ENCODE measurements at places on chromosomes 2 and 18.

GRCh38 chr2:208584378-208584985 lies 177.9 kb downstream of the PTH2R start:
- no peak overlapping the region for H3K4me3 ChIP-seq
- DNase-seq = peak; percentile 25
- H3K36me3 ChIP-seq = no peaks in the 10 kb centered on the region
- H3K4me1 ChIP-seq = peaks cover 10% of the 10 kb centered on the region
- no peak overlapping the region for H3K27ac ChIP-seq
- H3K27me3 ChIP-seq = no peaks in the 10 kb centered on the region

- no peaks in the 10 kb centered on the region for H3K36me3 ChIP-seq
- no peaks in the 10 kb centered on the region for H3K4me1 ChIP-seq
- no peak for DNase-seq
- no peak overlapping the region for H3K27ac ChIP-seq
- H3K4me3 ChIP-seq = no peak overlapping the region
These were observed 64.0 kb downstream of the STPG4 start for GRCh38 chr2:47091118-47091517.

DNA sequence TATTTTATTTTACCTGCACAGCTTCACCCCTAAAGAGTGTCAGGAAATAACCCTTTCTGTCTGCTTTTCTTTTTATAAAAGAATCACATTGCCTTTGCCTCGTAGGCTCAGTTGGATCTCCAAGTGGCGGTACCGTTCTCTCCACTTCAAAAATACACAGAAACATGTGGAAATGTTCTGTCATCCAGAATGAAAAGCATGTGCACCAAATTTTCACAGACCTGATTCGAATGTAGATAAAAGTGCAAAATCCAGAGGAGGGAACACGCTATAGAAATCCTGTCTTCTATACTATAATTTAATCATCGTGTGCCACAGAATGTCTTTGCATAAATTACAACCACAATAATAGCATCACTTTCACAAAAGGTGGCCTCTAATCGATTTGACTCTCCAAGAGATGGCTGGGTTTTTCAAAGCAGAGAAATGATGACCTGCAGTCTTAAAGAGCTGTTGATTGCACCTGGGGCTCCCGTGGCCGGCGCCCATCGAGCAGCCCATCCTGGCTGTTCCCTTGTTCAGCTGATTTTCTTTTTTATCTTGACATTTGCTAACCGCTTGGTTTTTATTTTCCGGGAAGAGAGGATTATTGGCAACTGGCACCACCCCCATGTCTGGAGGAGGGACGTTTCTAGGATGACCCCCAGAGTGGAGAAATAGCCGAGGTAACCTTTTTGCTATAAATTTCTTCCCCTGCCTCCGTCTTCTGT lies 290.2 kb downstream of the SOX11 start:
- DNase-seq = no peak
- H3K36me3 ChIP-seq = no peaks in the 10 kb centered on the region
- peaks cover 61% of the 10 kb centered on the region for H3K4me1 ChIP-seq
- H3K27ac ChIP-seq = peak overlapping the region; percentile 87
- H3K4me3 ChIP-seq = peak overlapping the region; percentile 18

- H3K4me1 ChIP-seq = no peaks in the 10 kb centered on the region
- H3K27me3 ChIP-seq = no peaks in the 10 kb centered on the region
- H3K36me3 ChIP-seq = peaks cover 7% of the 10 kb centered on the region
- DNase-seq = no peak
These were observed 451.0 kb downstream of the RNF144A start for GRCh38 chr2:7368211-7368610.

GRCh38 chr2:170038734-170039133 lies 139.2 kb upstream of the MYO3B start:
- DNase-seq = no peak
- no peaks in the 10 kb centered on the region for H3K36me3 ChIP-seq
- H3K27me3 ChIP-seq = no peaks in the 10 kb centered on the region

- H3K4me1 ChIP-seq = peaks cover 16% of the 10 kb centered on the region
- no peaks in the 10 kb centered on the region for H3K36me3 ChIP-seq
- H3K4me3 ChIP-seq = no peak overlapping the region
- no peaks in the 10 kb centered on the region for H3K27me3 ChIP-seq
These were observed 123.2 kb downstream of the B3GNT2 start for GRCh38 chr2:62319070-62319469.

DNA sequence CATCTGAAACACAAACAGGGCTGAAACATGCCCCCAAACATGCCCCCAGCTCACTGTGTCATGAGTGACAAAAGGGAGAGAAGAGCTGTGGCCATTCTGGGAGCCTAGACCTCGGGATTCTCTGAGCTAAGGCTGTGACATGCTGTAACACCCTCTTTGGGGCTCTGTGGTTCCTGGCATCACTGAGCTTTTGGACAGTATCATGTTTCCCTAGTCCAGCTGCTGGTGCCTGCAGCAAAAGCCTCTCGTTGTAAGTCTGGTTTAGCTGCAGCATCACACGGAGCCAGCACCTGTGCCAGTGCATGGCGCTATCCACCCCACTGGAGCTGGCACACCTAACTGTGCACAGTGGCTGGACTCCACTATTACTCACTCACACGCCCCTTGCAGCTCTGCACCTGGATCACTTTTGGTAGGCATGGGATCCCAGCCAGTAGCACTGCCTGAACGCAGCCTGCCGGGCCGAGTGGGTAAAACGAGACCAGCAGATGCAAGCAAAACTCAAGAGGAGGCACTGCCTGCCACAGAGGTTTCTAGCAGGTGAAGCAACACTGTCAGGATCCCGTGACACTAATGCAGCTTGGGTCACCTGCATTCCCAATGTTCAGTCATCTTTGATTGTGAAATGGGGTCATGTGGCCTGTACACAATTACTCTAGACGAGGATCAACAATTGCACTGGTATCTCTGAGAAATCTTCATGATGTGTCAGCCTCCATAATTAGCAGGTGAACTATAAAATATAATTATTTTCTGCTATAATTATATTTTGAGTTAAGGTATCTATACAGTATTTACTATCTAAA lies 547.2 kb downstream of the ZNF804A start:
- DNase-seq = no peak
- no peaks in the 10 kb centered on the region for H3K27me3 ChIP-seq
- H3K27ac ChIP-seq = no peak overlapping the region
- no peaks in the 10 kb centered on the region for H3K4me1 ChIP-seq
- no peaks in the 10 kb centered on the region for H3K36me3 ChIP-seq

GRCh38 chr18:78738076-78738690 lies 241.4 kb upstream of the SALL3 start:
- no peak overlapping the region for H3K4me3 ChIP-seq
- H3K27ac ChIP-seq = no peak overlapping the region
- no peaks in the 10 kb centered on the region for H3K36me3 ChIP-seq
- no peaks in the 10 kb centered on the region for H3K4me1 ChIP-seq
- DNase-seq = no peak
- H3K27me3 ChIP-seq = no peaks in the 10 kb centered on the region

DNA sequence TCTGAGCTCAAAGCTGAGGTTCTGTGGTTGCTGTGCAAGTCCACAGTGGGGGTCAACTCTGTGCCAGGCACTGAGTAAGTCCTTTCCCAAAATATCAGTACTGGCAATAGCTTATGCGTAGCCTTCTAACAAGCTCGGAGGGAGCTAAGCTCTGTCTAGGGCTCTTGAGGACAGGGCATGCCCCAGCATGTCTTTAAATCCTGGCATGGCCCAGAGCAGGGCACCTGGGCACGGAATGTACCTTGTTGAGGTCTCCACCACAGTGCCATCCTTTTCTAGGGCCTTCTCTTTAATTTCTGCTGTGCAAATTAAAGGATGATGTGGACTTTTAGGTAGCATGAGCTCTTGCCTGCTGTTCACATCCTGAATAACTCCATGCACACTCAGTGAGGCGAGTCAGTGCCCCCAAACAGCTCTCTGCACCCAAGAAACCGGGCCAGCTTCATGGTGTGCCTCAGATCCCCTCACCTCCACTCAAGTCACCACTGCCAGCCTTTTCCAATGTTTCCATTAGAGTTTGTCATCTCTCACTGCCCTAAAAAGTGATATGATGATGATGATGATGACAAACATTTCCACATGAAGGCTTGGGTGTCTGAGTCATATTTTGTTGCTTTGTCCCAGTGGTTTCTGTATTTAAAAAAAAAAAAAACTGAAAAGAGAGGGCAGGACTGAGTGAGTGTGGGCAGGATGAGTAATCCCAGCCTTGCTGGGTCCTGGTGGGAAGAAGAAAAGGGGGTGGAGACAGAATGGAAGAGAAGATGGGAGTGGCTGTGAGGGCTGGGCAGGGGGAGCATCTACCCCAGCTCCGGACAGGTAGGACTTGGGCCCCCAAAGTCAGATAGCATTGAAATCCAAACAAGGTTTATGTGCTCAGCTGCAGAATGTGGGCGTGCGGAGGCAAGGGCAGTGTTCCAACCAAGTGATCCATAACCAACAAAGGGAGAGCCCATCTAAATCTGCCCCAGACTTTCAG lies 78.9 kb downstream of the ZBTB7C start:
- no peak for DNase-seq
- no peaks in the 10 kb centered on the region for H3K27me3 ChIP-seq
- no peaks in the 10 kb centered on the region for H3K36me3 ChIP-seq
- no peak overlapping the region for H3K27ac ChIP-seq

DNA sequence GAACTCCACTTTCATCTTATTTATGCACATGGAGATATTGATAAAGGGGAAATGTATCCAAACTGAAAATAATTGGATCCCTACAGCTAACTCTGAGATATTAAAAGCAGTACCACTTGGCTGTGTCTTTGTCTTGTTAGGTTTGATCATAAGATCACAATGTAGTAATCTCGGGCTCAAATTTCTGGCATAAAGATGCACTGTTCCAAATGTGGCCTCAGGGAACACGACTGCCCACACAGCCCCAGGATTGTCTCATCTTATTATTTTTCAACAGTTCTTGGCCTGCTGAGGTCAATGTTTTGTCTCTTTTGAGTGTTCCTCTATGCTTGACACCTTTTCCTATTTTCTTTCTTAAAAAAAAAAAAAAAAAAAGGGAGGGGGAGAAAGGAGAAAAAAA lies 114.1 kb downstream of the GBX2 start:
- no peak overlapping the region for H3K4me3 ChIP-seq
- peaks cover 49% of the 10 kb centered on the region for H3K4me1 ChIP-seq
- H3K27me3 ChIP-seq = no peaks in the 10 kb centered on the region
- H3K27ac ChIP-seq = no peak overlapping the region
- H3K36me3 ChIP-seq = no peaks in the 10 kb centered on the region
- DNase-seq = no peak

DNA sequence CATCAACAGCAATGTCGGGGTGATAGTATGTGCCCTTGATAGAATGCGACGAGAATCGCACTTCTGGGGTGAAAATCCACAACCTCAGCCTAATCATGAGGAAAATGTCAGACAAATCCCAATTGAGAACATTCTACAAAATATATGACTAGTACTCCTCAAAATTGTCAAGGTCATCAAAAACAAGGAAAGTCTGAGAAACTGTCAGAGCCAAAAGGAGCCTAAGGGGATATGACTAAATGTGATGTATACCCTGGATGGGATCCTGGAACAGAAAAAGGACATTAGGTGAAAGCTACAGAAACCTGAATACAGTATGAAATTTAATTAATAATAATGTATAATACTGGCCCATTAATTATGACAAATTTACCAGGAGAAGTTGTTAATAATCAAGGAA lies 7.6 kb upstream of the CACNB4 start:
- no peaks in the 10 kb centered on the region for H3K36me3 ChIP-seq
- DNase-seq = no peak
- peaks cover 15% of the 10 kb centered on the region for H3K27me3 ChIP-seq
- H3K4me3 ChIP-seq = no peak overlapping the region
- H3K27ac ChIP-seq = no peak overlapping the region

DNA sequence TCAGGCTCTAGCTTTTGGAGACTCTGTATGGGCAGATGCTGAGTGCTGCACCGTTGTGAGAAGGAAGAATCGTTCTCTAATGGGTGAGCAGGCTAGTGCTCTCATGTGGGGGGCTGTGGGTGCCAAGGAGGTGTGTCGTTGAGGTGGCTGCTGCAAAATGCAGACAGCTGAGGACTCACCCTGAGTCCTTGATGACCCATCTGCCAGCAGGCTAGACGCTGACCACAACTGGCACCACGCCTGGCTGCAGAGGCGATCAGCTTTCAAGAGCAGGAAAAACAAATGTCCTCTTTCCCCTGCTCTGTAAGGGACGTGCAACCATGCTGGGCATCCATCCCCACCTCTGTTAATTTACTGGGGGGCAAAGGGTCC lies 48.2 kb downstream of the HAUS1 start:
- no peak for DNase-seq
- no peaks in the 10 kb centered on the region for H3K27me3 ChIP-seq
- peak overlapping the region; percentile 6 for H3K27ac ChIP-seq
- H3K4me1 ChIP-seq = peaks cover 18% of the 10 kb centered on the region

Measured in neural progenitor cell (in vitro differentiated cells).